ENCODE measurements at places on chromosomes 5 and 9.

GRCh38 chr5:135877570-135878155 is 18.0 kb downstream of the IL9 start:
- no peak for DNase-seq

GRCh38 chr9:74122661-74123060 is 374.5 kb upstream of the RORB start:
- no peak for DNase-seq

DNA sequence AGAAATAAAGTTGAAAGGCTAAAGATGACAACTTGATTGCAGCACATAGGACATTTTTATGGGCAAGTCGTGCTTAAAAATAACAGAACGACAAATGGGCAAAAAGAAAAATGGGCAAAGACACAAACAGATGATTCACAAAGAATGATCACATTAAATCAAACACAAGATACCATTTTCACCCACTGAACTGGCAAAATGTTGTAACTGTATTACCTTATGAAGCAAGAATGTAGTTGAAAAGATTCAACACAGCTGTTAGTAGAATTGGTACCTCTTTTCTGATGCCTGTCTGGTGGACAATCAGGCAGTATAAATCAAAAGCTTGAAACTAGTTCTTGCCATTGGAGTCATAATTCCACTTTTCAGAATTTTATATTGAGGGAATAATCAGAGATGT is 81.0 kb upstream of the PALM2AKAP2 start:
- DNase-seq, result no peak

DNA sequence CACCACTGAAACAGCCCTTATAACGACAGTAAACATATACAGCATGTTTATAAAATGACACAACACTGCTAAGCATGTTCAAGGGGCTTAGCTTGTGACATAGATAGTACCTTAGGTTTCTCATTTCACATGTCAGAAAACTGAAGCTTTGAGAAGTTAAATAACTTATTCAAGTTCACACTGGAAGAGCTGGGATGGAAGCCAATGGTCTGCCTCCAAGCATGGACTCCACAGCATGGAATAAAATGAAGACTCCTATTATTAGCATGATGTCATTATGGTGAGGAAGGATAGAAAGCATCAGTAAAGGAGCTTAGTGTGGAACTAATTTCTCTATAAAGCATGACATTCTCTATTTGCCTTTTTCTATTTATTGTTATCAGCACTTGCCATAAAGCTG is 316.7 kb downstream of the PLK2 start:
- DNase-seq, result no peak

DNA sequence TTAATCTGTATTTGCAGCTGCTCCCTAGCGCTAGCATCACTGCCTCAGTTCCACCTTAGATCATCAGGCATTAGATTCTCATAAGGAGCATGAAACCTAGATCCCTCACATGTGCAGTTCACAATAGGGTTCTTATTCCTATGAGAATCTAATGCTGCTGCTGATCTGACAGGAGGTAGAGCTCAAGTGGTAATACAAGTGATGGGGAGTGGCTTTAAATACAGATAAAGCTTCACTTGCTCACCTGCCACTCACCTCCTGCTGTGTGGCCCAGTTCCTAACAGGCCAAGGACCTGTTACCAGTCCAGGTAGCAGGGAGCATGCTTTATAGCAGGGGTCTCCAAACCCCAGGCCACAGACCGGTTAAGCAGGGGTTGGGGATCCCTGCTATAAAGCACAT is 22.6 kb upstream of the RNF20 start:
- no peak for DNase-seq

DNA sequence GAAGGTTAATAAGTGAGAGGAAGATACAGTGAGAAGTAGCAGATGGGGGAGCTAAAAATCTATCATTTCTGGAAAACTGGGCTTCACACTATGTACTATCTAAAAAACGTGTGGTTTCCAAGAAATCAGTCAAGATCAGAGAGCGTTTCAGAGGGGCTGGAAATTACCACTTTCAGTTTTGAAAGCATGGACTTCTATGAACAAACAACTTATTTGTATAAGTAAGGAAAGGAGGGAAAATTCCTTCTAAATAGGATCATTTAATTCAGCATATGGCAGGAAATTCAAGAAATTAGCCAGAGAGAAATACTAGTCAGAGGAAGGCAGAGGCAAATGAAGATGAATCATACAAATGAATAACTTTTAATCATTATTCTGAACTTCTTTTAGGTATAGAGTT is 11.3 kb downstream of the TNC start:
- DNase-seq, result no peak

DNA sequence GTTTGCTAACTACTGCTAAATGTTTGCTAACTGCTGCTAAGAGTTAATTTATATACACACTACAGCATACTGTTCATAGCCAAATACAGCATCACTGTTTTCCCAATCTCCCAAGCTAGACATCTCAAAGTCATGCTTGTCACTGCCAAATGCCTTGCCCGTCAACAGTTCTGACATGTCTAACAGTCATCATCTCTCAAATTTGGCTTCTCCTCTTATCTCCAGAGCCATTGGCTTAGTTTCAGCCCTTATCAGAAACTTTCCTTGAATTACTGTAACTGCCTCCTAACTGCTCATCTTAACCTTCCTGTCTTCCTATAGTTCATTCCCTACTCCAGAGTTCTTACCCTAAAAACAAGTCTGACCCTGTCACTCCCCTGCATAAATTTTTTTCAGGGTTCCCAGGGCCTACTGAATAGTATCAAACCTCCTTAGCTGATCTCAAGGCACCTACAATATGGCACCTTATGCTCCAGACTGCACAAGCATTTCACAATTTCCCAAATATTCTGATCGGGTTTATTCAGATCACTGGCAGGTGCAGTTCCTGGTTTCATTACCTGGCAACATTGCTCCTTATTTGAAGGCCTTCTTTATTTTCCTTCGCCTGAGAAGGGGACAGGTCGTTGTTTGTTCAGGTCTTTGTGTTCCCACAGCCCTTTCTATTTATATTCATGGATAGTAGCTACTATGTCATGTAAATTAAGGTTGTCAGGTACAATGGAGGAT is 55.9 kb upstream of the ANKRD55 start:
- peak; percentile 81 for DNase-seq

DNA sequence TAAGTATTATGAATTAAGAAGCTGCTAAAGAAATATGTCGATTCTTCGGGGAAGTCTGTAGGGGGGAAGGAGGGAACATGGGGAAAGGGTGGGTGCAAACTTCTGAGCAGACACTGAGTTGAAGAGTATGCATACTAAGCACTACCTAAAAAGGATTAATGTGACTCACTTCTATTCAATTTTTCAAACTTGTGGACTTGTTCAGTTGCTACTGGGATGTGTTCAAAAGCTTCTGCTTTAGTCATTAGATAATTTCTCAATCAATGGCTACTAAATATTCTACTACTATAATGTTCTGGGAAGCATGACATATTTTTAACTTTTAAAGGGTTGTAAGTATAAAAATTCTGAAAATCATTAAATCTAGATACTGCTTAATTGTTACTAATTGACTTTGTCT is 109.7 kb upstream of the FER start:
- DNase-seq, result no peak

GRCh38 chr5:177607452-177608192 is 7.7 kb downstream of the B4GALT7 start:
- DNase-seq, result peak; percentile 60

DNA sequence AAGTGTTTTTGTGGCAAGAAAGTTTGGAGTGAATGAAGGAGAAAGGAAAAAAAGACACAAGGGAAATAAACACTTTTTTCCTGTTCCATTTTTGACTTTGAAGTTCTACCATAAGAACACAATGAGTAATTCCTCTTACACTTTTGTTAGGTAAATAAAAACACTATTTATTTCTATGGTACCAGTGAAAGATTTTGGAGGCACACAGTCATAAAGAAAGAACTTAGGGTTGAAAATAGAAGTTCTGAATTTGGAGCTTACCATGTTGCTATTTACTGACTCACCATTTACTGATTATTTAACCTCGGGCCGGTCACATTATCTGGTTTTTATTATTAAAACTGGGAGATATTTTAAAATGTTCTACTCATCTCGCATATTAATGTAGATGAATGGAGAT is 367.8 kb downstream of the TLE1 start:
- no peak for DNase-seq

DNA sequence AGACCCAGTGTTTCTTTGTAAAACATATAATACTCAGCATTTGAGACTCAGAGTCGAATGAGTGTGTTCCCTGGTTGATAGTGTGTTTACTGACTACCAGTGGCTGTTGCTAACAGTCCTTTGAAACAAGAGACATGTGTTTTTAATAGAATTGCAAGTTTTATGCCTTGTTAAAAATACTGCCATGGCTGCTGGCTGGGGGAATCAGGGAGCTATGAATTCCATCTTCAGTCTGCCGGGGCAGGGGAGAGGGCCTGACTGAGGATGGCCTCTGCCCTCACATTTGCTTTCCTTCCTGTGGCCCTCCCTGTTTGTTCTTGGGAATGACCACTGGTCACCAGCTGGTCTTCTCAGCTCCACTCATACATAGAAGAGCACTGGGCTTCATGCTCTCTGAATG is 63.8 kb downstream of the PDZD2 start:
- DNase-seq, result no peak

DNA sequence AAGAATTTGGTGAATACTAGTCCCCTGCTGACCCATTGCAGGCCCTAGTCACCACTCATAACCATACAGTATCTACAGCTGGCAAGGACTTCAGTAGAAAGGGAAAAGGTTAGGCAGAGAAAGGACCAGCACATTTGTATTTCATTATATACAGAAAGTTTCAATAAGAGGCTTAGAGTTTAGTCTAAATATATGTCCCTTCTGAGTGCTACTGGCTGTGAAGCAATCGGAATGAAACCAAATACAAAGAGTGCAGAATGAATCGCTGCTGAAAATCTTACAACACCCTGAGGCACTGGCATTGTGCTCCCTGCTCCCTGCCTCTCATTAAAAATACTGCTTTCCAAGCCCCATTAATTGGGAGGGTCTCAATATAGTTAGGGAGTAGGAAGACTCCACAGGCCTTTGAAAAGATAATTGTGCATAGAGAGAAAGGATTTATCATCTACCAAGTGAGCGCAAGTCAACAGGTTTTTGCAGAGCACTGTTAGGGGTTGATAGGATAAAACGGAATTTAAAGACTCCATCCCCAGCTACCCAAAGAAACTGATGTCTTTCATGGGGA is 110.8 kb downstream of the SLC1A3 start:
- no peak for DNase-seq

- DNase-seq, result no peak
Observed at GRCh38 chr9:70551396-70551795, 136.9 kb upstream of the KLF9 start.

- DNase-seq, result no peak
Observed at GRCh38 chr5:56725711-56726411, 89.5 kb upstream of the MAP3K1 start.

DNA sequence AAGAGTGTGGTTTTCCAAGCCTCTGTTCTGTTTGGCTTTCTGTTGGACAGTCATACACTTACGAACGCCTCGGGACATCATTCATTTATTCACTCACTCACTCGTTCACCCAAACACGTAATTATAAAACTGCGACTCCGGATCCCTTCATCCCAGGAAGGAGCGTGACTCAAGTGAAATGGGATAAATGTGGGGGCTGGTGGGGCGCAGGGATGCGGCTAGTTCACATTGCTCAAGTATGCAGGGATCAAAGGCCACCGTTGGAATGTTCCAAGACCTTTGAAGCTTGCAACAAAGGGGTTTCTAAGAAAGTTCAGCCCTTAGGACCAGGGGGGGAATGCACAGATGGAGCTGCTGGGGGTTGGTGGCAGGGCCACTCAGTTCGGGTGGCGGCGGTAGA is 64.2 kb downstream of the CFAP77 start:
- DNase-seq, result no peak

DNA sequence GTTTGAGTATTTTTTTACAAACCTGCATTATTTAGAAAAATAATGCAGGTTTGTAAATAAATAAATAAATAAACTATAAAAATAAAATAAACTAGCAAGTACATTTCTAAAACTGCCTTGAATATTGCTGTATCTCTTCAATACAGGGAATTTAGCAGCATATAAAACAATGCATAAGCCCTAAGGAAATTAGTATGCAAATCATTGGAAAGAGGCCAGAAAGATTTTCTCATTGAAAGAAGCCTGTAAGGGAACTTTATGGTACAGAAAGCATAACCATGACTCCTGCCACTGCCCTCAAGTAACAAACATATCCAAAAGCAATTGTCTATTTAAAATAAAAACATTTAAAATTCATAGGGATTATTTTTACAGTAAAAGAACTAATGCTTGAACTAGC is 387.3 kb downstream of the HINT1 start:
- no peak for DNase-seq

- no peak for DNase-seq
Observed at GRCh38 chr5:147530530-147531389, 20.9 kb upstream of the DPYSL3 start.

- no peak for DNase-seq
Observed at GRCh38 chr5:92380069-92380770, 997.1 kb upstream of the ARRDC3 start.

DNA sequence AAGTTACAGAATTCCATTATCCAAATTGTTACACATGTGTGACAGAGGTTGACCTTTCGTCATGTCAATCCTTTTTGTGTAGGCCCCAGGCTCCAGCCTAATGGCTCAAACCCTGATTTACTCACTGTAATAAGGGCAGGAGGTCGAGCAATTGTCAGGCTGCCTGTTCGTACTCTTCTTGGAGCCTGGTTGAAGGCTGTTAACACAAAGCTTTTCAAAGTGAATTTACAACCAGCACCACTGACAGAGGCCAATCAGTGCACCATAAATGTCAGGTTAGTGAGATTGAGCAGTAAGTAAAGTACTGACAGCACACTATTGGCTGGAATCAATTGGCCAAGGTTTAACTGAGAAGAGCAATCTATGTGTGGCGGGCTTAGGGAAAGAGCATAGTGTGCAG is 16.8 kb downstream of the PRDM6 start:
- no peak for DNase-seq

GRCh38 chr9:110605565-110605964 is 26.0 kb upstream of the SVEP1 start:
- no peak for DNase-seq

- DNase-seq, result no peak
Observed at GRCh38 chr5:107533910-107534876, 136.5 kb downstream of the EFNA5 start.

- no peak for DNase-seq
Observed at GRCh38 chr9:126872516-126872915, 12.1 kb downstream of the ZBTB34 start.

DNA sequence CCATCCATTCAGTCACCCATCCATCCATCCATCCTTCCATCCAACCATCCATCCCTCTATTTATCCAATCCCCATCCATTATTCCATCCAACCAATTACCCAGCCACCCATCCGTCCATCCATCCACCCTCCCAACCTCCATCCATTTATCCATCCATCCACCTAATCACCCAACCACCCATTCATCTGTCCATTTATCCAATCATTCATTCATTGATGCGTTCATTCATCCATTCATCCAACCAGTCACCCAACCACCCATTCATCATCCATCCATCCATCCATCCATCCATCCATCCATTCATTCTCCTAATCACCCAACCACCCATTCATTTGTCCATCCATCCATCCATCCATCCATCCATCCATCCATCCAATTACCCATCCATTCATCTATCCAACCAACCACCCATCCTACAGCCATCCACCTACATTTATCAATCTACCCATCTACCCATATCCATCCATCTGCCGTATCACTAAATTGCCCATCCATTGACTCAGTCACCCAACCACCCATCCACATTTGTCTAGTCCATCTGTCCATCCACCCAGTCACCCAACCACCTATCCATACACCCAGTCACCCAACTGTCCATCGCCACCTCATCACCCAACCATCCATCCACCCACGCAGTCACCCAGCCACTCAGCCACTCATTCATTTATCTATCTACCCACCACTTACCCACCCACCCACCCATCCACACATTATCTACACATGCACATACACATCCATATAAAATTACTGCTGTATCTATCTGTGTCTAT is 165.4 kb downstream of the TRIO start:
- no peak for DNase-seq
